Midbrain (tissue), 1 donor: ENCODE measurements at places on chromosomes 12 and 14.

DNA sequence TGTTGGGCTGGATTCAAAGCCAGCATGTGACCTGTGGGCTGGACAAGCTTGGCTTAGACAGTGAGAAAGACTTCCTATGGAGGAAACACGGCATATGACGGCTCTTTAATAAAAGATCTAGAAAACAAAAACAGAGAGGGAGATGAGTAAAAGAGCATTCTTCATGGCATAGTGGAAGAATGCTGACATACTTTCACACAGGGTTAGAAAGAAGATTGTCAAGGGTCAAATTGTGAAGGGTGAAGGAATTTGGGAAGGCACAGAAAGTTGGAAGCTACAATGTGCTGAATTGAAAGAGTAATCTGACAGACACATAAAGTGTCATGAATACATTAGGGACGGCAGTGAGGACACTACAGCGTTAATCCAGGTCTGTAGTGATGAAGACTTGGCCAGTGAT, 63.4 kb downstream of the GALNT4 start:
- DNase-seq = no peak

DNA sequence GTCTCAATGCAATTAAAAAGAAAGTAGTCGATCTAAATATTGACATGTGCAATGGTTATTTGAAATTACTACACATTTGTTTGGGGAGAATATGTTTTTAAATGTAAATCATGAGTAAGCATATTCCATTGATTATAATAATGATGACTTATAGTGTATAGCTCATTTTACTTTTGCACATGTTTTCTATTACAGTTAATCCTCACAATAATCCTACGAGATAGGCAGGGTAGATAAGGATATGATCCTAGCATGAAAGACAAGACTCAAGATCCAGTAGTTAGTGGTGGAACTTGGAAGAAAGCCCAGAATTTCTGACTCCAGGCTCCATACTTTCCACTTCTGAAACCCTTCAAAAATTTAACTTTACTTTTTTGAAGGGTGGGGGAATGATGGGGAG, 94.0 kb downstream of the NAV3 start:
- DNase-seq = no peak

GRCh38 chr12:19239616-19240234, 110.2 kb downstream of the PLEKHA5 start:
- no peak for DNase-seq

- no peak for DNase-seq
Measured at GRCh38 chr14:96710060-96710666, 87.0 kb upstream of the VRK1 start.

- DNase-seq = no peak
Measured at GRCh38 chr12:88932457-88932856, 352.2 kb upstream of the KITLG start.

- DNase-seq = peak; percentile 8
Measured at GRCh38 chr14:58788655-58789503, 151.1 kb downstream of the DACT1 start.

GRCh38 chr12:44511289-44511688, 364.8 kb downstream of the NELL2 start:
- no peak for DNase-seq

- DNase-seq = peak; percentile 90
Measured at GRCh38 chr14:102951034-102951433, 28.6 kb downstream of the AMN start.

DNA sequence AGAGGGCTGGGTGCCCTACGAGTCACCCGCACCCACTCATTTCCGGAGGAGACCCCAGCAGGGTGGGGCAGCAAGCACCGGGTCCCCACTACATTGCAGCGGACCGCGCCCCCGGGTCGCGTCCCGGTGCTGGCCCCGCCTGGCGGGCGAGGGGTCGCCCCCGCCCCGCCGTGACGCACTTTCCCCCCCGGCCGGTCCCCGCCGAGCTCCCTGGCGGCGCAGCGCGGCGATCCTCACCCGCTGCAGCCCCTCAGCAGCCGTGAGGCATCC, 106.1 kb downstream of the PRICKLE1 start:
- DNase-seq = no peak

GRCh38 chr14:104147346-104148125, 9.1 kb downstream of the KIF26A start:
- no peak for DNase-seq

DNA sequence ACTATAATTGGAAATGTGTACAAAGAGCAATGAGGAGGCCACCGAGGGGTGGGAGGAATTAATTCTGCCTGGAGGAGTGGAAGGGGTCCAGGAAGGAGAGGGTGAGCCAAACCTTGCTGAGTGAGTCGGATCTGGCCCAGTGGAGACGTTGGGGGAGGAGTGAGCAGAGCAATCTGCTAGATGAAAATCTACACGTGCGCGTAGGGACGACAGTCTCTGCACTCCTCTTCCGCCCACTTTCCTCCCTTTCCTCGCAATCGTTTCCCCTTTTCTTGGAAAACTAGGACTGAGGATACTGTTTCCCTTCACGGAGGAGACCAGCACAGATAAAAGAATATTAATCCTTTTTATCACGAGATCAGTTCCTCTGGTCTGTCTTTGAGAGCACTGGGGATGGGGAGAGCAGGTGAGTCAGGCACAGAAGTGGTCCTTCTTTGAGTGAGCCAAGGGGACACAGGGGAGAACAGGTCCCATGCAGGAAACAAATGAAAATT, 2.9 kb upstream of the NAB2 start:
- DNase-seq = no peak

DNA sequence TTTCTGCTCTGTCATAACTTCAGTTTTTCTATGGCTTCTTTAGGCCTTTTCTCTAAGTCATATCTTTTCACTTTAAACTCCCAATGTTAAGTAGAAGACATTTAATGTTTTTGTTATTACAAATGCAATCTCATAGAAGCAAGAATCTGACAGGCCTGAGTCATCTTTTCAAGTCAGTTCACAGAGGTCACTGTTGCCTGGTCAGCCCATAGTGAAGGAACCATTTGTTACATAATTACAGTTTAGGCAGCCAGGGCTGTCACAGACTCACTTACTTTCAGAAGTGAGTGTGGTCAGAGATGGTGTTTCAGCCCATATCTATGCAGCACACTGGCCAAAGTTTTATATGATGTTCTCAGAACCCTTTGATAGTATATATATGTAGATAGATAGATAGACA, 46.5 kb downstream of the CCER1 start:
- no peak for DNase-seq
